ENCODE measurements at places on chromosomes 2 and 18. TPM values are rescaled to one million over a fixed set of nuclear protein-coding genes. Genes with fewer than 3 reads are reported as not detected.

- no peak for DNase-seq
These were observed 57.0 kb upstream of the DYNC1I2 start for GRCh38 chr2:171630089-171630770.

GPR39 gene
- total RNA-seq = not detected

HOXD10 gene
- total RNA-seq = not detected

DNA sequence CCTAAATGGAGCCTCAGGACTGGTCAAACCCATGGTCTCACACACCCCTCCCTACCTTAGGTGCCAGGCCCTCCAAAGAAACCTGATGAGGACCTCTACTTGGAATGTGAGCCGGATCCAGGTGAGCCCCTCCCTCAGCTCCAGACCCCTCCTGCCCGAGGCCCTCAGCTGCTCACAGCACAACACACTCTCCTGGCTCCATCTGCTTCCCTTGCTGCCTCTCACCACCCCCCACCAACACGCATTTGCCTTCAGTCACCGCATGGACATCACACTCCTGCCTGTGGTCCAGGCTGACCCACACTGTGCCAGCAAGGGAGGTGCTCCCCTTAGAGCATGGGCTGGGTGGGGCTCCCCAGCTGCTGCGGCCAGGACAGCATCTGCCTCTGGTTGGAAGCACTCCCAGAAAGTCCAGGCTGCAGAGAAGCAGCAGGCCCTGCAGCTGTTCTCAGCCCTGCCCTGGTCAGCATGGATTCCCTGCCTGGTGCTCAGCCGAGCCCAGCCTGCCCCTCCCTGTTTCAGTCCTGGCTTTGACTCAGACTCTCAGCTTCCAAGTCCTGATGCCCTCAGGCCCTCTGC, 15.1 kb downstream of the SH2D6 start:
- DNase-seq = no peak

DNA sequence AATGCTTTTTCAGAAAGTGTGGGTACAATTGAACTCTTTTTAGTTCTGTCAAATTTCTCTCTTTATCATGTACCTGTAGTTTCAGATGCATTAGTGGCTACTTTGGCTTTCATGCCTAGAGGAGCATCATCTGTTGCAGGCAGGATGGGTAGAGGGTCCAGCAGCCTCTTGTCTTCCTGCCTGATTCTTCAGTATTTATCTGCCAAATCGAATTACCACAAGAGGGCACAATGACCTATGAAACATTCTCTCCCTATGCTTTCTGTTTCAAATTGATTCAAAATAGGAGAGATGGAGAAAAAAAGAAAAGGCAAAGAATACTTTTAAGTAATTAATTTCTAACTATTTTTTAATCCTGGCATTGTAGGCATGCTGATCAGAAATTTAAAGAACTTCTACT, 477.2 kb downstream of the TRIB2 start:
- no peak for DNase-seq

GRCh38 chr2:108612153-108612513, 77.9 kb downstream of the LIMS1 start:
- DNase-seq = peak; percentile 76

ORC2 gene
- 57.8 TPM for total RNA-seq

GRCh38 chr2:135945526-135945925, 39.9 kb downstream of the DARS1 start:
- DNase-seq = no peak

GRCh38 chr2:118176601-118177000, 88.3 kb downstream of the INSIG2 start:
- no peak for DNase-seq

ALKAL2 gene
- not detected for total RNA-seq

DNA sequence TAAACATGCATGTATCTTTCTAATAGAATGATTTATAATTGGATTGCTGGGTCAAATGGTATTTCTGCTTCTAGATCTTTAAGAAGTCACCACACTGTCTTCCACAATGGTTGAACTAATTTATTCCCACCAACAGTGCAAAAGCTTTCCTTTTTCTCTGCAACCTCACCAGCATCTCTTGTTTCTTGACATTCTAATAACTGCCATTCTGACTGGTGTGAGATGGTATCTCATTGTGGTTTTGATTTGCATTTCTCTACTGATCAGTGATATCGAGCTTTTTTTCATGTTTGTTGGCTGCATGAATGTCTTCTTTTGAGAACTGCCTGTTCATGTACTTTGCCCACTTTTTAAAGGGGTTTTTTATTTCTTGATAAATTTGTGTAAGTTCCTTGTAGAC, 182.5 kb downstream of the ANKRD44 start:
- DNase-seq = no peak

DNA sequence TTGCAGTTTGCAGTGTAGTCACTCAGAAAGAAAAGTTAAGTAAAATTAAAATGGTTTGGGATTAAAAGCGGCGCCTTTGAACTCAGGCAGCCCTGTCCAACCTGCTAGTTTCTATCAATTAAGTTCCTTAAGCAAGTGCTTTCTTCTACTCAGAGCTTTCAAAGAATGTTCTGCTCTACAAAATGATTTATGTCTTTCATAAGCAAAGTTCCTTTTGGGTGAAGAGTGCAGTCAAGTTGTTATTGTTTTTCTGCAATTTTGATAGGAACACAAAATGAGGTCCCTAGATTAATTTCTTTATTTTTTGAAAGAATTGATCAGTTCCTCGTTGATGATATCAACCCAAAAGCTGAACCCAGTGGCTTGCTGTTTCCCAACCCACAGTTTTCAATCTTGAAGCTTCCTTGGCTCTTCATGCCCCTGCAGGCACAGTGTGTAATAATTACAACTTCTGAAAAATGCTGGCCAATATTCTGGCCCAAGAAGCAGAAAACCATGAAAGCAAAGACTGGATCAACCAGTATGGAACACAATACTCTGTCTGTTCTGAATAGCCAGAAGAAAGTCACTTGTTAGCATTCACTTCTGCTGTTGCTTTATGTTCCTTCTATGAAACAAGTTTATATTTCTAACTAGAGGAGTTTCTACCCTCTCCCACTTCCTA, 89.1 kb downstream of the TGIF1 start:
- no peak for DNase-seq

- DNase-seq = no peak
These were observed 156.1 kb downstream of the LDLRAD4 start for GRCh38 chr18:13374468-13375301.

GRCh38 chr2:239882331-239882732, 142.8 kb downstream of the NDUFA10 start:
- peak; percentile 68 for DNase-seq

- no peak for DNase-seq
These were observed 132.3 kb downstream of the RTP5 start for GRCh38 chr2:242001853-242002252.

DNA sequence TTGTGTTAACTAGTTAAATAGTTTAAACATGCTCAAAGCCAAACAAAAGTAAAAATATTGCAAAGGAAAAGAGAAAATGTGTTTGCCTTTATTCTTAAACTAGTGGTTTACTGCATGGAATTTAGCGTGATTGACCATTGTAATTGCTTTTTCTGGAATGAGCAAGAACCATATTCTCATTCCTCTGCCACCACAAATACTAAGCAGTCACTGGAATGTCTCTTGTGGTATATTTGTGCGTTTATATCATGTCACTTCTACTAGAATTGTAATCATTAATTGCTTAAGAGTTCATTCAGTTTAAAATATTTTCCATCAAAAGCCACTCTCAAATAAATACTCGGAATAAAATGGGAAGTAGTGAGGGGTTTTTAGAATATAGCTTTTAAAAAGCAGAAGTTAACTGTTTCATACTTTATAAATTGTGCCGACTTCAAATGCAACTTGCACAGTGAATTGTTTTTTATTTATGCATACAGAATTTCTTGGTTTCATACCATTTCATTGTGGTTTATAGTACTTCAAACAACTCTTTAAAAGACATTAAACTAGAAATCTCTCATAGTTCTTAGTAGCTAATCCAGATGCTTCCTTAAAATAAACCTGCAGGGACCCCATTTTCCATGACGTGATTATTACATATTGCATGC, 288.1 kb downstream of the EPHA4 start:
- DNase-seq = no peak

- no peak for DNase-seq
These were observed 12.6 kb downstream of the PIK3C3 start for GRCh38 chr18:41967680-41968079.

DNA sequence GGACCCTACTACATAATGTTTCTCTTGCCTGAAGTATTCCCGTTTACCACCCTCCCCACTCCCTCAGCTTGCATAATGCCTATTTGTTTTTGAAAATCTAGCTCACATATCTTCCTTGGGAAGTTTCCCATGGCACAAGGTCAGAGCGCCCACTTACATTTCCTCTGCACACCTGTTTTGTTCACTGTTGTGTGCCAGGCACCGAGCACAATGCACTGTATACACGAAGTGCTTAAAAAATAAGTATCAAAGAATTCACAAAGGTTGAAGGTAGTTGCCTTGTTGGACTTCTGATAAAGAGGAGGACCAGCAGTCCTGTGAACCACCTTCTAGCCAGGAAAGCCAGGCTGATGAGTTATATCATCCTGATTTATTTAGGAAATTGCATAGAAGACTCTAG, 16.8 kb upstream of the RHOB start:
- DNase-seq = peak; percentile 12

GRCh38 chr2:203022751-203023150, 8.1 kb downstream of the NBEAL1 start:
- DNase-seq = no peak

DNA sequence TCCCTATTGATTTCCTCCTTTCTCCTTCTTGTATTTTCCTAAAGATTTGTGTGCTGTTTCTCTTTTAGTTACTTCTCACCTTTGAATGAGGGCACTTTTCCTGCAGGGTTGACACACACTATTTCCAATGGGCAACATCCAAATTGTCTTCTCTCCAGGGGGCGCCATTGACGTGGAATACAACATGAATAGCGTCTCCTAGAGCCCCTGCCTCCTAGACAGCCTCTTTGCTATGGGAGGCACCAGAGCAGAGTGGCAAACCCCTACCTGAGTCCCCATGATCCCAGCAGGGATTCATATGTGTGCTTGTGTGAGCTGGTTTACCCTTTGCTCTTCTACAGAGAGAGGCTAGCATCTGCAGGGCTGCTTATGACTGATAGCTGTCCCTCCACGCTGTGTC, 61.3 kb upstream of the ITSN2 start:
- DNase-seq = peak; percentile 68

- peak; percentile 12 for DNase-seq
These were observed 4.2 kb upstream of the PSD4 start for GRCh38 chr2:113169586-113169985.

DNA sequence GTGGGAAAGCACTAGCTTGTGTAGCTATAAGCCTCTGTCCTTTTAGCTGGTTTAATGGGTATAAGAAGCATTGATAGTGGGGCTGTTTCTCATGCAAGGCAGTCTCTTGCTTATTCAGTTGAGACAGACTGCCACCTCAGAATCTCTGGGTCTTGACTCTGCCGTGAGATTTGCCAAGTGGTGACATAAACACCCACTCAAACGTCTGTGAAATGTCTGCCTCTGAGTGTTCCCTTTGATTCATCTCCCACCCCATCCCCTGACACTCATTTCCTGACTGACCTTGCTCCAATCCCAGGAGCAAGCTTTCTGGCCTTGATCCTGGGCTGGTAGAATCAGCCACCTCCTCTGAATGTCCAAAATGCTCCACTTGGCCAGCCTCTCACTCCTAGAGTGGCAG, 141.9 kb upstream of the RBMS1 start:
- no peak for DNase-seq

- no peak for DNase-seq
These were observed 18.9 kb downstream of the PIK3C3 start for GRCh38 chr18:41973983-41974382.

- no peak for DNase-seq
These were observed 107.2 kb downstream of the COL6A3 start for GRCh38 chr2:237306787-237307170.

GRCh38 chr2:230930149-230930780, 5.2 kb upstream of the GPR55 start:
- no peak for DNase-seq

RAD51AP2 gene
- not detected for total RNA-seq

GALR1 gene
- total RNA-seq = not detected

BUB1 gene
- 126 TPM for total RNA-seq

GRCh38 chr2:236818281-236819045, 248.8 kb downstream of the ACKR3 start:
- no peak for DNase-seq

DNA sequence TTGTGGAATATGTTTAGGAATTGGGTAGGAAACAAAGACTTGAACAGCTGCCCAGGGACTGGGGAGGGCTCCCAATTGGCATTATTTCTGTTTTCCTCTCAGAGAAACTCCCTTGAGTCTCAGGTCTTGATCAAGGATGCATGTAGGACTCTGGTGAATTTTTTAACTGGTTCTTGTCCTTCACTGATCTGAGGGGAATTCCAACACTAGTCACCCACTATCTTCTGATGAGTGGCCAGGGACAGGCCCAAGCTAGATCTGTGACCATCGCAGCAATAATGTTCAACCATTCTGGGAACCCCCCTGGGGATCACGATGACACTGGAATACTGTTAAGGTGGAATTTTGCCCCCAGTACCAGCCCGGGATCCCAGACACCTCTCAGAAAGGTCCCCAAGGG, 132.0 kb downstream of the SH3BP4 start:
- no peak for DNase-seq

VSNL1 gene
- total RNA-seq = not detected

- DNase-seq = no peak
These were observed 143.5 kb upstream of the SP5 start for GRCh38 chr2:170571612-170572011.

DNA sequence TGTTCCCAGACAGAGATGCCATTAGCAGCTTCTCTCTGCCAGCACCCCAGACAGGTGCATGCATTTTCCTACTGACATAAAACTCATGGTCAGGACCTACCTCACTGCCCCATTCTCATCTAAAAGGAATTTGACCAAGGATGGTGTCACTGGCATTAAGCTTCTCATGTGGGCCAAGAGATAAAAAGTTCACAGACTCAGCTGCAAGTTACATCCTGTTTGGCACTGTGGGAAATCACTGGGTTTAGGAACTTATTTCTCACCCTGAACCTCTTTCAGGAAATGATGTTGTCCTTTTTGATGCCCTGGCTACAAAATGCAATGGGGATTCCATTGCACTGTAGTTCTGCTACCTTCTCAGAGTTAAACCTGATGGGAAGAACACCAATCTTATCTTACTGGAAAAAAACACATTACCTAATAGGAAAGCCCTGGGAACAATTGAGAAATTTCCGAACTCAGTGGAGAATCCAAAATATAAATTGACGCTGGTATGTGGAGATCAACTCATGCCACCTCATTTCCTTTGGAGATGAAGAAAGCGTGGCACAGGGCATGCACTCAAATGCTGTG, 252.1 kb upstream of the COPS8 start:
- no peak for DNase-seq

GRCh38 chr2:62199392-62200125, 3.6 kb downstream of the B3GNT2 start:
- DNase-seq = no peak

CFAP210 gene
- not detected for total RNA-seq

DNA sequence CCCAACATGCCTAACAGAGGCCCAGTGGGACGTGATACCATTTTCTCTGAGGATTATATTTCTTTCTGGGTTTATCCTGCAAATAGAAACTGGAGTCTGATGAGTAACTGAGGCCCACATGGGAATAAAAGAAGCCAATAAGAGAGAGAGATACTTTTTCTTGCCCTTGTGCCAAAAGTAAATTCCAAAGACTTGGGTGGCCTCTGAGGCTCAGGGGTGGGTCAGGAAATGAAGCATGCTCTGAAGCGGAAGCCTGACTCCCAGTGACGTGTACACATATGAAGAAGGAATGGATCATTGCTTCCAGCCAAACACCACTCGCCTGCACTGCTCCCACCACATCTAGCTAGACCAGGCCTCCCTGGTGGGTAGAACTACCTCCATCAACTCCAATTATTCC, 273.6 kb upstream of the NCKAP5 start:
- no peak for DNase-seq

GRCh38 chr2:58131191-58132011, 84.8 kb downstream of the VRK2 start:
- no peak for DNase-seq

GRCh38 chr2:226796840-226797288, 2.8 kb downstream of the IRS1 start:
- DNase-seq = no peak
